Amygdala (tissue), 56 donors: ENCODE measurements at places on chromosomes 3 and 15.

GRCh38 chr3:101138817-101139216 is 145.6 kb upstream of the ABI3BP start:
- DNase-seq: no peak

- DNase-seq: no peak
These were observed 3.6 kb upstream of the OR5K4 start for GRCh38 chr3:98350082-98350481.

- no peak for DNase-seq
These were observed 142.8 kb downstream of the POLR2M start for GRCh38 chr15:57849317-57849716.

DNA sequence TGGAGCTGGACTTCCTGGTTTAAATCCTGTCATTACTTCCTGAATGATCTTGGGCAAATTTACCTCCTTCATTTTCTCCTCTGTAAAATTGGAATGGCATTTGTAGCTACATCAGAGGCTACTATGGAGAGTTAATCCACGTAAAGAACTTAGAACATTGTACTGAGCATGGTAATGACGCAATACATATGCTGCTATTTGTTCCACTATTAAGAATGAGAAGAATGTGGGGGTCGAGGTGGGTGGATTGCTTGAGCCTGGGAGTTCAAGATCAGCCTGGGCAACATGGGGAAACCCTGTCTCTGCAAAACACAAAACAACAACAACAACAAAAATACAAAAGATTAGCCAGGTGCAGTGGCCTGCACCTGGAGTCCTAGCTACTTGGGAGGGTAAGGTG is 250.6 kb downstream of the RYR3 start:
- no peak for DNase-seq

DNA sequence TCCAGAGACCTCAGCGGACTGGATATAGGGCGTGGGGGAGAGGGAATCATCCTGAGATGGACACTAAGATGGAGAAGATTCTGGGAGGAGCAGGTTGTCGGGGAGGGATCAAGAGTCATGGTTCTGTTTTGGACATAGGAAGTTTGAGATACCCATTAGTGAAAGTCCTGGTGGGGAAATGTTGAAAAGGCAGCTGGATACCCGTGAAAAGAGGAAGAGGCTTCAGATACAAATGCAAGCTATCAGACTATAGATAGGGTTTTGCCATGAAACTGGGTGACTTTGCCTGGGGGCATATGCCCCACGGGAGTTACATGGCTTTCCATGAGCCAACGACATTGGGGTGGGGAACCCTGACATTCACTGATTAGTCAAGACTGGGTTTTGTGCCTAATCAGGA is 1.1 kb upstream of the GPR62 start:
- DNase-seq: no peak

- DNase-seq: no peak
These were observed 41.1 kb upstream of the SLC6A1 start for GRCh38 chr3:10951295-10951926.

GRCh38 chr15:81297603-81298575 is 26.1 kb downstream of the STARD5 start:
- no peak for DNase-seq

GRCh38 chr15:36108541-36108940 is 470.9 kb upstream of the CDIN1 start:
- no peak for DNase-seq

DNA sequence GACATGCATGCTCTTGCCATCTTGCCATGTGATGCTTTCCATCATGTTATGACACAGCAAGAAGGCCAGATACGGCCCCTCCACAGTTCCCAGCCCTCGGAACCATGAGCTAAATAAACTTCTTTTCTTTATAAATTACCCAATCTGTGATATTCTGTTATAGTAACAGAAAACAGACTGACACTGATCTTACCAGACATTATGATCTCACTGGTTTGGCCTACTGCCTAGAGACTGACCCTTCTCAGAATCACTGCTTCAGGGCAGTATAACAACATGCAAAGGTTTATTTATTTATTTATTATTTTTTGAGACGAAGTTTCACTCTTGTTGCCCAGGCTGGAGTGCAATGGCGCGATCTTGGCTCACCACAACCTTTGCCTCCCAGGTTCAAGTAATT is 14.0 kb downstream of the ZNF619 start:
- DNase-seq: no peak

GRCh38 chr15:68197661-68198437 is 7.3 kb downstream of the CALML4 start:
- no peak for DNase-seq

DNA sequence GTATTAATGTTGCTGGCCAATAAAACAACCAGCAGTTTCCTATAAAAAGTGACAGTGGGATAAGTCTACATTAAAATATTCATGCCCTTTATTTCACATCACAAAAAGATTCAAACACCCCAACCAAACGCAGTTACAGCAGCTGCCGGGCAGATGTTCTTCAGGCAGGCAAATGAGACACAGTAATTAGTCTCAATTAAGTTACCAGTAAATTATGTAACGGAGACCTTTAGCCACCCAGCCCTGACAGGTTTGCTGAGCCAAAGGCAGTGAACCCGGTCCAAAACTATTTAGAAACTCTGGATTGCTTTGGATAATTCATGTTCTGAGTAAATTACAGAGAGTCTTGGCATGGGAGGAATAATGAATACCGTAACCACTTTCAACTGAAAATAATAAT is 289.2 kb upstream of the LYSMD4 start:
- DNase-seq: no peak

DNA sequence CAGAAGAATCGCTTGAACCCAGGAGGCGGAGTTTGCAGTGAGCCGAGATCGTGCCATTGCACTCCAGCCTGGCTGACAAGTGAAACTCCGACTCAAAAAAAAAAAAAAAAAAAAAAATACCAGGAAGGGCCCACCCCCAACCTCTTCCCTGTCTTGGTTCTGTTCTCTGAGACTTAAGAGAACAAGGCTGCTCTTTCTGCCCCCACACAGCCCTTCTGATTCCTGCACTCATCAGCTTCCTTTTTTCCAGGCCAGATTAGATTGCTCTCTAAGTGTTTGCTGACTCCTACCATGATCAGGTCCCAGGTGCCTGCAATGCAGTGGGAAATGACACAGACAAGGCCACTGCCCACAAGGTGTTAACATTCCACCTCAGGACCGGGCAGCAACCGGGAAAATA is 13.0 kb downstream of the TMEM44 start:
- no peak for DNase-seq

- DNase-seq: no peak
These were observed 6.9 kb downstream of the TUSC7 start for GRCh38 chr3:116716490-116716889.

GRCh38 chr3:180974286-180974685 is 15.2 kb downstream of the DNAJC19 start:
- no peak for DNase-seq

DNA sequence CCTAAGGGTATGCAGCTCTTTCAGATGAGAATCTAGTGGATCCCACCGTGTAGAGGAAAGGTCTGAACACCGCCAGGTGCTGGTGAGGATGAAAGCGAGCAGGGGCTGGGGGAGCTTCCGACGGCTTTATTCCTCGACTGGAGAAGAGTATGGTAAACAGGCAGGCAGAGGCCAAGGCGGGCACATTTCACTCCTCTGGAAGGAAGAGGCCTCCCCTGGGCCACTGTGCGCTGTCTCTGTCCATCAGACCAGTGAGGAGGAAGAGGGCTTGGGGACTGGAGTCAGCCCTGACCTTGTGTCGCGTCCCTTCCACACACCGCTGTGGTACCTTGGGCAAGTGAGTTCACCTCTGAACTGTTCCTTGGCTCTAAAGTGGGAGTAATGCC is 4.2 kb downstream of the GHRL start:
- no peak for DNase-seq

- peak; percentile 22 for DNase-seq
These were observed 34.3 kb downstream of the ZMAT3 start for GRCh38 chr3:179037351-179037750.

DNA sequence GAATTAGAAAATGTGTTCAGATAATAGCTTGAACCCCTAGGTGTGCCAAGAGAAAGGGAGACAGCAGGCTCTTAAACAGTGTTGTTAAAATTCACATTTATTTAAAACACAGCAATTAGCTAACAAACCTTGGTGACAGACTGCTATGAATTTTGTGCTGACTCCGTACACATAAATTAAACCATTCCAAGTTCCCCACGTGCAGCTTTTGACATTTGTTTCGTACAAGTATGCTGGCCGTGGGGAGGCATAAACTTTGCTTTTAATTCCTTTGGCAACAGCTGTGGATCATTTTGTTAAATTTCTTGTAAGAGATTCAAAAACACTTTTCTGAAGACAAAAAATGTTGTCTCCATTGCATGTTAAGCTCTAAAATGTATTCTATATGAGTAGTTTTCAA is 465.3 kb downstream of the FGF12 start:
- DNase-seq: no peak

- DNase-seq: no peak
These were observed 709.6 kb upstream of the CFAP20DC start for GRCh38 chr3:59759298-59760031.

DNA sequence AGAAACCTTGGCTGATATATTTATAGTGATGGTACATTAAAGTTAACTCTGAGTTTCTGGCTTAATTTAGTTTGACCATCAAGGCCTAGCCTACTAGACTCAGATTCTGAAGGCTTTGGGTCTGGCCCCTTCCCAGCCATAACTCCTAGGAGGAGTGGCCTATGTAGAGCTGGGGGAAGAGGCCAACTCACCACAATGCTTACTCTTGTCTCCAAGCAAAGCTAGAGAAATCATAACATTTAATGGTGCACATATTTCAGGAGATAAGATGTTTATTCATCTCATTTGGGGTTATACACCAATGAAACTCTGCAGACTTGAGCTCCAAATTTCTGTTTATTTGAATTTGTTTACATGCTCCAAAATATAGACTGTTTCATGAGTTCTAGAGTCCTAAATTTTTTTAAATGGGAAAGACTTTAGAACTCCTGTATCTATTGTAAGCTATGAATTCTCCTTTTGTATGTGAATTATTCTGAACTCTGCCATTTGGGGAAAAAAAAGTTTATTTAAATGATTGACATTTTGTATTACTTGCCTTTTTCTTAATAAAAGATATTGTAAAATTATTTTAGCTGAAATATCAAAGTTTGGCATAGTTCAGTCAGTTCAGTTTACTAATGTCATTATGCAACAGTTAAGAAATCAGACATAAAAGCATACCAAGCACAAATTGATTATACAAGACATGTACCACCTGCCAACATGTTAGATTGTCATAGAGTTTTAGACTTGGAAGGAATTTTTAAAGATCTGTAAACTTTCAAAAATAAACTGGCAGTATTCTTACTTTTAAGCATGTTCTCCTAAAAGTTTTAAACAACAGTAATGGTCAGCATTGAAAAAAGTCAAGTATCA is 143.4 kb upstream of the NR2E3 start:
- no peak for DNase-seq
